ENCODE measurements at places on chromosomes 11 and 22.

GRCh38 chr22:19727310-19728150, 4.2 kb downstream of the GP1BB start:
- no peak for DNase-seq

- DNase-seq = no peak
These were observed 53.6 kb upstream of the GRIK4 start for GRCh38 chr11:120457996-120458395.

DNA sequence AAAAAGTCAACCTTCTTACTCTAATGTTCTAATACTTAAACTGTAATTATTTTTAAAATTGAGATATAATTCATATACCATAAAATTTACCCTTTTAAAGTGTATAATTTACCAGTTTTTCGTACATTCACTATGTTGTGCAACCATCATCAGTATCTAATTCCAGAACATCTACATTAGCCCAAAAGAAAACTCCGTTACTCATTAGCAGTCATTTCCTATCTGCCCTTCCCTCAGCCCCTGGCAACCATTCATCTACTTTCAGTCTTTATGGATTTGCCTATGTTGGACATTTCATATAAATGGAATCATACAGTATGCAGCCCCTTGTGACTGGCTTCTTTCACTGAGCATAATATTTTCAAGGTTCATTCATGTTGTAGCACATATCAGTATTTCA, 22.2 kb downstream of the SGSM3 start:
- no peak for DNase-seq

- no peak for DNase-seq
These were observed 6.2 kb downstream of the GRAP2 start for GRCh38 chr22:39907047-39907446.

- peak; percentile 77 for DNase-seq
These were observed 17.0 kb upstream of the IL2RB start for GRCh38 chr22:37166675-37167066.

- no peak for DNase-seq
These were observed 340.5 kb downstream of the TENM4 start for GRCh38 chr11:79100093-79100910.

GRCh38 chr11:69801513-69802335, 17.5 kb downstream of the FGF3 start:
- no peak for DNase-seq

- DNase-seq = no peak
These were observed 716.4 kb downstream of the KCNA4 start for GRCh38 chr11:29300420-29300819.

DNA sequence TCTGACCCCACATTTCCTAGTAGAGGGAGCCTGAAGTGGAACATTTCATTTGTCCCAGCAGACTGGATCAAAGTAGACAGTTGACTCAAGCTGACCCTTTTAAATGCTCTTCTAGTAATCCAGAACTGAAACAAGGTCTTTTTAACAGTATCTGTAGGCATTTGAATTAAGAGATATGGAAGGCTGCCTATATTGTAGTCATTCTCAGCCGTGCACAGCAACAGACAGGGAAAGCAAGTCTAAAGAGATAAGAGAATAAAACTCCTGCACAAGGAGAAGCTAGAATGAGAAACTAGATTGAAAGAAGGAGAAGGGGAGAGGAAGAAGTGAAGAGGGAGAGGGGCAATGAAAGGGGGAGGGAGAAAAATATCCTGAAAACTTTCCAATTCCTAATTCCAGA, 180.6 kb upstream of the MTMR2 start:
- no peak for DNase-seq

GRCh38 chr11:125724125-125724524, 22.0 kb upstream of the PATE1 start:
- no peak for DNase-seq

Measured in CD4-positive, alpha-beta T cell treated with Interferon gamma for 1 hour (primary cell).